Activated CD8-positive, alpha-beta memory T cell treated with anti-CD3 and anti-CD28 coated beads, Interleukin-2, amount 50 U/mL, for 48 hours (primary cell): ENCODE measurements at places on chromosomes 6 and 20.

GRCh38 chr6:14246876-14247275 lies 129.3 kb downstream of the CD83 start:
- no peak for DNase-seq

GRCh38 chr6:47292944-47293343 lies 16.8 kb downstream of the TNFRSF21 start:
- no peak for DNase-seq

DNA sequence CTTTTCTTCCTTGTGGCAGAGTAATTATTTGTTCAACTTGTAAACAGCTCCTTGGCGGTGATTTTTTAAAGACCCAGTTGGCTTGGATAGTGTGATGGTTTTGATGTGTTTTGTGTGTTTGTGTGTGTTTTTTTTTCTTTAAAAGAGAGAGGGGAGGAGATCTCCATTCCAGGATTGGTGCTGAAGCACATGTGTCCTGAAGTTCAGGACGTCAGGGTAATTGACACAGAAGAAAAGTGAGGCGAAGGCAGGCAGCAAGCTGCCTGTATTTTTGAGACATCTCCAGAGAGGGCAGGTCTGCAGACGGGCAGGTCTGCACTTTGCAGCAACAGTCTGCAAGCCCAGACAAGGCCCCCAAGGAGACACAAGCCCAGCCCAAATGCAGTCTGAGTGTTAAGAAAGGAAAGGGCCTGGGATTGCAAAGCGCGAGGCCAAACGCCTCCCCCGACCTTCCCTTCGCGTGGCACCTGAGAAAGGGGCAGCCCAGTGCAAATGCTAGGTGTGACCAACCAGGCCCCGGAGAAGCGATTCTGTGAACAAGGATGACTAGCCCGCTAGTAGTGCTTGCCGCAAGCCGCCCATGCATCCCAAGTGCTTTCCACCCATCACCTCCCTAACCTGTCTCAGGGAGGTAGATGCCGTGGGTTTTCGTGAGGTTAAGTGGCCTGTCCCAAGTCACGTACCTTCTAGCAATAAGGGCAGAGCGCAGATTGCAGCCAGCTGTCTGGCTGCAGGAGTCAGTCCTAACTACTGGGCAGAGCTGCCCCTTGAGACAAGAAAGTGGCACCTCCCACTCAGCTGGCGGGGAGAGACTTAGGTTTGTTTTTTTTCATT lies 230.5 kb downstream of the ZMYND8 start:
- no peak for DNase-seq

- DNase-seq: peak; percentile 76
Observed at GRCh38 chr6:27836783-27837624, 75.2 kb downstream of the OR2B2 start.

DNA sequence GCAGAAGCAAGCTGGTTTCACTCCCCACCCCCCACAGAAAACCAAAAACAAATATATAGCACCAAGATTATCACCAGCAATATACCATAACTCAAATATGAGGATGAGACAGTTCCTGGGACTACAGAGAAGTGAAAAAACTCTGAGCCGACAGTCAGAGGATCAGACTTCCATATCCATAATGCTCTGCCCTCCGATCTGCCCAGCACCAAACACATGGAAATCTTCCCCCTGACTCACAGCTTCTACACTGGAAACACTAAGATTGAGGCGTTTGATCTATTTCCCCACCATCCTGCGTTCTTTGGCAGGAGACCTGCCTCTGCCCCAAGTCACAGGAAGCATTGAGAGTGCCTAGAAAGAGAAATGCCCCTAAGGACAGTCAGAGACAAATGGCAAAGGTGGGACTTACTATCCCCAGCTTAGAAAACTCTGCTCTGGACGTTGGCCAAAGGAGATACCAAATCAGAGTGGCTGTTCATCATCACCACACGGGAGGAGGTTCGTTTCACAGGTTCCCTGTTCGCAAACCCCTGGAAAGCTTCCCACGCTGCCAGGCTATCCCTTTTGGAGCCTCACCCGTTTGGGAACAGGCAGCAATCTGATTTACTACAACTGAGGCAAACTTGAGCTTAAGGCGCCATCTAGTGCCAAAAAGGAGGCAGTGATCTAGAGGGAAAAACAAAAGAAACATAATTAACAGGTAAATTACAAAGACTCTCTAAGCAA lies 48.7 kb upstream of the SRSF6 start:
- no peak for DNase-seq

DNA sequence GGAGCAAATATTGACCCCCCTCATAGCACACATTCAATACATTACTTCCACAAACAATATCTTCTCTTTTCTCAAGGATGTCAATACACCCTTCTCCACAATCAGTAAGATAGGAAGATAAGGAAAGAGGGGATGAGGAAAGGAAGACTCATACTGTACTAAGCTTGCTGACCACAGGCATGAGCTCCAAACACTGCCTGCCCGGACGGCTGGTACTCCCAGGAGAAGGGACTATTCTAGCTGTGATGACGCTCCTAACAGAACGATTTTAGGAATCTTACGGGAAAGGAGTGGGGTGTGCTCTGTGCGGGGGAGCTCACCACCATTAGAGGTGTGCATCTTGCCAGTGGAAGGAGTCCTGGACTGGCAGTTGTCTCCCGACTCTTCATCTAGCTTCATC lies 3.9 kb upstream of the CCN6 start:
- no peak for DNase-seq

GRCh38 chr6:169921853-169922824 lies 170.7 kb downstream of the ERMARD start:
- DNase-seq: peak; percentile 70

GRCh38 chr6:82374516-82374915 lies 10.9 kb downstream of the TPBG start:
- no peak for DNase-seq

DNA sequence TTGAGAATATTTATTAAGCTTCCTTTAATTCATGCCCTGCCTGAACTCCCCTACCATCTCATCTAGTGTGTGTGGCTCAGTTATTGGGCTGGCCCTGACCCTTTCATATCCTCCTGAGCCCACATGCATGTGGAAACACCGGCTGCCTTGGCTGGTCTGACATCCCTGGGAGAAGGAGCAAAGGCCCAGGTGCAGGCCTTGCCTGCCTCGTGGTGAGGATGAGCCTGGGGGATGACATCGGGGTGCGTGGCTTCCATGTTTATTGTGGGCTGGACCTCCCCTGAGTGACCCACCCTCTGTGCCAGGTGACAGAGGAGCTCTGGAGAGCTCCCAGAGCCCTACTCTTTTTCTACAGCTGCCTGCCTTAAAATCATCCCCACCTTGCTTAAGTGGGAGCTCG lies 69.1 kb downstream of the FOXA2 start:
- DNase-seq: no peak

- no peak for DNase-seq
Observed at GRCh38 chr20:16898433-16898832, 150.3 kb downstream of the OTOR start.

GRCh38 chr20:10655720-10656669 lies 17.8 kb downstream of the JAG1 start:
- DNase-seq: no peak

DNA sequence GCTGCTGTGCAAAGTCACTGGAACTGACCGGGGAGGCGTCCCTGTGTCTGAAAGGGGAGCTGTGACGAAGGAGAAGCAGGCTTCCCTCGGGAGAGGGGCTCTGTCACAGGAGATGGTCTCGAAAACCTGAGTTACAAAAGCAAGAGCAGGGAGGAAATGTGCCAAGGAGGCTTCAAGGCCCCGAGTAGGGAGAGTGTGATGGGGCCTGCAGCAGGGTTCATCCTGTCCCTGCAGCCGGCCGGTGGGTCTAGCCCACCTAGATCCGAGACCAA lies 16.7 kb downstream of the DYNLT1 start:
- peak; percentile 40 for DNase-seq

GRCh38 chr20:61731363-61732181 lies 334.1 kb downstream of the TAF4 start:
- no peak for DNase-seq

- DNase-seq: no peak
Observed at GRCh38 chr6:12528581-12529363, 187.8 kb upstream of the PHACTR1 start.

DNA sequence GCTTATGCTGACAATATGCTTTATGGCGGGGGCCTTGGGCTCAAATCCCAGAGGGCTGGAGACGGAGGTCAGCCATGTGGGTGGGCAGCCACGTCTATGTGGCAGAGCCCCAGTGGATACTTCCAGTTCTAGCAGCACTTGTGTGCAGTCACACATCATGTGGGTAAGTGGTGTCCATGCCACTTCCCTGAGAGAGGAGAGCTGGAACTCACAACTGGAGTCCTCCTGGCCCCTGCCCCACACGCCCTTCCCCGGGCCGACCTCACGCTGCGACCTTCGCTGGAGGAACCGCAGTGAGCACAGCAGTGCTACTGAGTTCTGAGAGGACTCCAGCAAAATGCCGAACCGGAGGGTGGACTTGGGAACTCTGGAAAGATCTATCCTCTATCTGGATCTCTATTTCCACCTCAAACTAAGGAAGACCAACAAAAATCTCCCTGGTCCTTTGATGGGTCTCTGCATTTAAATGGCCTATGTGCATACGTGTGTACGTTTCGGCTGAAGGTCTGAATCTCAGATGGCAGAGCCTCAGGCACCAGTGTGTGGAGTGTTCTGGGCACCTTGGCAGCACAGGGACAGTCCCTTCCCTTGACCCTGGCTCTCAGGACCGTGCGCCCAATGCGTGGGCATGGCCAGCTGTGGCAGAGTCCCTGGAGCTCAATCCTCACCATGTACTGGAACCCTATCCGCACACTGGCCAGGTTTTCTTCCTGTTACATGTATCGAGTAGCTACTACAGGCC lies 55.4 kb downstream of the GNAS-AS1 start:
- DNase-seq: no peak

DNA sequence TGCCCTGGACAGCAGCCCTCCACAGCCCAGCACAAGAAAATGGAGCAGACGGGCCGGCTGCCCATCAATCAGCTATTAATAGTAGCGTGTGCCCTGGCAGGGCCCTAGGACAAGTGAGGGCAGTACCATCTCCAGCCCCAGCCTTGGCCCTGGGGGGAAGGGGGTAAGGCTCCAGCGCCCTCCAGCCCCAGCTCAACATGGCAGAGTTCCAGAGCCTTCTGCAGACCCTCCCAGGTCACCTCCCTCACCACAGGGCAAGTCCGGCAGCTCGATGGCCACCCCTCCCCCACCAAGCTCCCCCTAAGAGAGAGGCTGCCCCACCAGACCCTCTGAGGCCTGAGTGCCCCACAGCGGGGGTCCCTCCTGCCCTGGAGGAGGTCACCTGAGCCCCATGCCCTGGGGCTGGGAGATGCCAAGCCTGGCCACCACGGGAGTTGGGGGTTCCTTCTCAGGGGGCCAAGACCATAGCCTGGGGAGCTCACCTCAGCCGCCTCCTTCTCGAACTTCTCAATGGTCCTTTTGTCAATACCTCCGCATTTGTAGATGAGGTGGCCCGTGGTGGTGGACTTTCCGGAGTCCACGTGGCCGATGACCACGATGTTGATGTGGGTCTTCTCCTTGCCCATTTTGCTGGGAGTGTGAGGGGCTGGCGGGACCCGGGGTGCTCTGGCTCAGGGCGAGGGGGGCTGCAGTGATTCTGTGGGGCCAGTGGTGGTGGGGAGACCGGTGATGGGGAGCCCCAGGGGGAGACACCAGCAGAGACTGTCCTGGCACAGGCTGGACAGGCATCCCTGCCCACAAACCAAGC lies 1.5 kb downstream of the EEF1A2 start:
- DNase-seq: no peak

GRCh38 chr6:143335865-143336264 lies 114.6 kb downstream of the ADAT2 start:
- no peak for DNase-seq

GRCh38 chr20:4064144-4064909 lies 49.0 kb upstream of the RNF24 start:
- DNase-seq: no peak

DNA sequence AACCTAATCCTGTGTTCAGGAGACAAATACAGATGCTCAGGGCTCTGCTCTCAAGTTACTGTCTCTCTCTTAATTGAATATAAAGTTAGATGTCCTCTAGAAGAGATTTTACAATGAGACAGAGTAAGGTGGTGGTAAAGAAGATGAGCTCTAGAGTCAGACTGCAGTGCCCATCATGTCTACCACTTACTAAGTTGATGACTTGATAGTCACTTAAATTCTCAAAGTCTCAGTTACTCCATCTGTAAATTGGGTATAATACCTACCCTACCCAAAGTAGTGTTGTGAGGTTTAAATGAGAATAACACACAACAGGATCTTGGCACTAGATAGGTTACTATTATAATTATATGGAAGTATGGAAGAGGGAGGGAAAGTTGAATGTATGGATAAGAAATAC lies 1.6 kb downstream of the DHX35 start:
- DNase-seq: no peak

GRCh38 chr20:16563066-16563806 lies 10.0 kb downstream of the KIF16B start:
- no peak for DNase-seq

- no peak for DNase-seq
Observed at GRCh38 chr20:14889496-14890255, 552.3 kb upstream of the FLRT3 start.

DNA sequence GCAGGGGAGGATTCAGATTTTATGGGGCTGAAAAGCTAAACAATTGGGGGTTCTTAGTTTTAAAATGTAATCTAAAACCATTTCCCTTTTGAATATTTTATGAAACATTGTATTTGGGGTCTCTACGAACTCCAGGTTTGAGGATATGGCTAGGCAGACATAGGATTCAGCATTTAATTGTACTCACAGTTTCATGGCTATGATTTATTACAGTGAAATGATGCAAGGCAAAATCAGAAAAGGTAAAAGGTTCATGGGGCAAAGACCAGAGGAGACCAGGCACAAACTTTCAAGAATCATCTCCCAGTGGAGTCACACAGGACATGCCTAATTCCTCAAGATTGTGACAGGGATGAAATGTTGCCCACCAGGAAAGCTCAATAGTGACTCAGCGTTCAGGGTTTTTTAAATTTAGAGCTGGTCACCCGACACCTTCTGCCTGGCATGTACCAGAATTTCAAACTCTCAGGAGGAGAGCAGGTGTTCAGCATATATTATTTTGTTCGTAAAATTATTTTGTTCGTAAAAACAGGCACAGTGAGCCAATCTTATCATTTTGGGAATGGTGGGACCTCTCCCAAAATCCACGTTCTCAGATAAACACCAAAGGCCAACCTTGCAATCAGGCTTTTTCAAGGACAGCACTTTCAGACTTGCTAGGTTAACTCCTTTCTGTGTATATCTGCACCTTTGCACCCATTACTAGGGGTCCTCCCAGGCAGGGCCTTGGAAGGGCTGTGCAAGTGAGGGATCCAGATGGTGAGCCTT lies 270.3 kb downstream of the NKAIN2 start:
- DNase-seq: no peak
